ENCODE measurements at places on chromosomes 3 and 15.

GRCh38 chr15:78752492-78753358 lies 58.5 kb downstream of the ADAMTS7 start:
- no peak for DNase-seq

DNA sequence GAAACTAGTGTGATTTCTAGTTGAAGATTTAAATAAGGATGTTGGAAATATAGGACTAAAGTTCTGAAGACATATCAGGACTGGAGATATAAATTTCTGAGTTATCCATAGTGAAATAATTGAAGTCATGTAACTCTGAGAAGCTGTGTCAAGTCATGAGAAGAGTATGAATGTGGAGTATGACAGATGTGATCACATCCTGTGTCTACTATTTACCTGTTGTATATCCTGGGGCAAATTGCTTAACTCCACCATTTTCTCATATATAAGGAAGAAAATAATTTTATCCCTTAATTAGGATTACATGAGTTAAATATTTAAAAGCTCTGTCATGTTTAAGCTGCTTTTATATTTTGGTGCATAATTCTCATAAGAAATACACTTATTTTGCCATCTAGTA lies 350.3 kb downstream of the ZBTB20 start:
- DNase-seq = no peak

DNA sequence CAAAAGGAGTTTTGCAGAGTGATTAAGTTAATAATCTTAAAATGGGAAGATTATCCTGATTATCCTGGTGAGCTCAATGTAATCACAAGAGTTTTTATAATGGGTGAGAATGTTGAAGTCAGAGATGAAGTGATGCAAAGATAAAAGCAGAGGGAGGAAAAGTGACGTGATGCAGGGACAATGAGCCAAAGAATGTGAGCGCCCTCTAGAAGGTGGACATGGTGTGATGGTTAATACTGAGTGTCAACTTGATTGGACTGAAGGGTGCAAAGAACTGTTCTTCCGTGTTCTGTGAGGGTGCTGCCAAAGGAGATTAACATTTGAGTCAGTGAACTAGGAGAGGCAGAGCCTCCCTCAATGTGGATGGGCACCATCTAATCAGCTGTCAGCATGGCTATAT lies 569.6 kb upstream of the AGTR1 start:
- DNase-seq = no peak

- no peak for DNase-seq
These were observed 268.2 kb downstream of the CTNNB1 start for GRCh38 chr3:41467481-41467880.

DNA sequence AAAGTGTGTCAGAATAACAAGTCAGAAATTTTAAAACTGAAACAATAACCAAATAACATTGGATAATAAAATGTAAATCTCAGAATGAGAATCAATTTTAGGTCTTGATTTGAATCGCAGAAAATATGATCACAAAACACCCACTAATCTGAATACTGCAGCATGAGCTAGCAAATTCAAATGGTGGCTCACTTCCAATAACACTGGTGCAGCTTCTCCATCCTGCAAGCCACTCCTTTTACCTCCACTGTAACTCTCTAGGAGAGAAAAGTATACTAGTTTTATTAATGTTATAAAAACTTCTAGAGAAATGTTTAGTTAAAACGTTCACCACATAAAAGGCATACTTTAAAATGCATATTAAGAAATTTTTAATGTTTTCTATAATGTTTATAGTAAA lies 30.4 kb downstream of the UBE3A start:
- no peak for DNase-seq

- no peak for DNase-seq
These were observed 39.1 kb upstream of the MEF2A start for GRCh38 chr15:99526671-99527070.

- no peak for DNase-seq
These were observed at the start of gene SLITRK3 for GRCh38 chr3:165195640-165196576. Gene SLITRK3 (minus strand): TSS chr3:165196384. CDS start chr3:165190830, 5,554 bp downstream.

- no peak for DNase-seq
These were observed 85.6 kb downstream of the EPHA6 start for GRCh38 chr3:96900031-96900430.

DNA sequence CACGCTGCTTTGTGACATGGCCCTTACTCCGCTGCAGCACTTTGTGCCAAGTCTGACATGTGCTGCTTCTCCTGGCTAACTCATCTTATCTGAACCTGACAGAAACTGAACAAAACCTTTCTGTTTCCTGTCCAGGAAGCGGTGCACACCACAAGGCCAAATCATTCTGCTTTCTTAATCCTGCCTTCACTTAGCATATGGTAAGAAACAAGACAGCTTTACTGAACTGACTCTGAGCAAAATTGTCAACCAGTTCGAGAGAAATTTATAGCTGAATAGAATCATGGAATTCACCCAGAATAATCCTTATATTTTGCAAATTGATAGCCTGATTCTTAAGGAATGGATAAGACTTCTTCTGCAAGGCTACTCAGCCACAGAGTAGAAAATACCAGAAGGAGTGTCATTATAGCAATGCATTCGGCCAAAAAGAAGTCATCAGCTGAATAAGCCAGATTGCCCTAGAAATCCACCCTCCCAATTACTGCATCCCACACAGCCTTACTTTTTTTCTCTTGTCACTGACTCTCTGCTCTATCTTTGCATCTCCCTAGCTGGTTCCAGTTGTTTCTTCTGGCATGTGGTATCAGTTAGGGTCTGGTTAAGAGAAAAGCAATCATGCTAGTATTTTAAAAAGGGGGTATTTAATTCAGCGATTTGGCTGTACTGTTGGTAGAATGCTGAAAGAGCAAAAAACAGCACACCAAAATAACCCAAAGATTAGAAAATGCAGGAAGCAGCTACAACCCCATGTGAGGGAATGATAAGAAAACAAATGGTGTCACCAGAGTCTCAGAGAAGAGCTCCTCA lies 41.6 kb upstream of the STRIT1 start:
- DNase-seq = no peak

- no peak for DNase-seq
These were observed 31.9 kb downstream of the CEP63 start for GRCh38 chr3:134517791-134518190.

DNA sequence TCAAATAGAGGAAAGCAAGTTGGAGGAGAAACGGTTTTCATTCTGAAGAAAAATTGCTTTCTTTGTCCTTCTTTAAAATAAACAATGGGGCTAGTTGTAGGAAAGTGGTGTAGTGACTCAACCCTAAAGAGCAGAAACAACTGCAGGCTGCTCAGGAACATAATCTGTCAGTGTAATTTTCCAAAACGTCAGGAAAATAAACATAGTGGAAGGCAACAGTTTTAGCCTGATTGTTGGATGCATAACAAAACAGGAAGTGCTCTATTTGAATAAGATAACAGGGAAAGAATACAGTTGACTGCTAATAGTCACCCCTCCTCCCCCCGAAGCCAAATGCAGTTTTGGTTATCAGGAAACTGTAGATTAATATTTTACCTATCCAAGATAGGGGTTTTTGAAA lies 167.6 kb downstream of the ECT2 start:
- DNase-seq = no peak

DNA sequence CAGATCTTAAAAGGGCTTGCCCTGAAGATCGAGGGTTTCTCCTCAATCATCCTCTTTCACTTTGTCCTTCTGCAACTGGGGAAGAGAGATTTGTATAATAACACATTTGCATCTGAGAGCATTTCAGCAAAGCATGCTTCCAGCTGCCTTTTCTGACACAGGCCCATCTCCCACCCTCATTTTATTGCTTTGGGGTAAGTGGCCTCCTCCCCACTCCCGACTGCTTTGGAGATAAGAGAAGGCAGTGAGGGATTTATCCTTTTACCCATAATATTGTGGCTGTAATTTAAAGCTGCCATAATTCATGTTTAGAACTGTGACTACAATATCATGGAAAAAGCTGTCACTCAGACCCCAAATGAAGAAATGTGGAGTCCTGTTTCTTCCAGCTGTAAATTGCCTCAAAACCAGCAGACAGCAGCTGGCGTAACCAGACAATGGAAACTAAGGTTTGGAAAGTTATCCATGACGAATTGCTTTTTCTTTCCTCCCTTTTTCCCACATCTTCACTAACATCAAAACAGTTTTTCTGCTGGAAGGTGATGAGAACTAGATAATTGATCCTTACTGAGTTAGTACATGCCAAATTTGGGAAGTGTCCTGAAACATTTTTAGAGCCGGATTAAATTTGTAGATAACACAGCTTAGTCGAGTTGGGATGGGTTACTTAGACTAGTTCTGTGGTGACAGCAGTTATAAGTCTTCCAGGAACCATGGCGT lies 104.2 kb upstream of the PFN2 start:
- no peak for DNase-seq

- DNase-seq = no peak
These were observed 283.1 kb upstream of the LRRFIP2 start for GRCh38 chr3:37457378-37458065.

GRCh38 chr3:46829699-46830208 lies 33.5 kb downstream of the MYL3 start:
- no peak for DNase-seq

GRCh38 chr3:101879102-101879501 lies 29.8 kb downstream of the NFKBIZ start:
- DNase-seq = no peak

- DNase-seq = no peak
These were observed 105.7 kb downstream of the LRTM1 start for GRCh38 chr3:54822206-54822605.

DNA sequence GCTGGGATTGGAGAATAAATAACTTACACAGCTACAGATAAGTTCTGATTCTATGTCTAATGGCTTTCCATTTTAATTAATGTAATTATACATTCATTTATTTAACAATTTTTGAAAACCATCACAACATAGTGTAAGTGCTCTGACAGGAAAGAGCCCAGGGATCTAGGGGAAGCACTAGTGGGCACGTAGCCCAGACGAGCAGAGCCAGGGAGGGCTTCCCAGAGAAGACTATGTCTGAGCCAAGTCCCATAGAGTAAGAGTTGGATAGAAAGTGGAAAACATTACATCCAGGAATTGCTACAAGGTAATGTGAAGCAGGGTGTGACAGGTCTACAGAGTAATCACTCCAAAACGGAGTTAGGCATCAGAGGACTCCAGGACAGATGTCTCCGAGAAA lies 2.9 kb upstream of the HGD start:
- DNase-seq = no peak

DNA sequence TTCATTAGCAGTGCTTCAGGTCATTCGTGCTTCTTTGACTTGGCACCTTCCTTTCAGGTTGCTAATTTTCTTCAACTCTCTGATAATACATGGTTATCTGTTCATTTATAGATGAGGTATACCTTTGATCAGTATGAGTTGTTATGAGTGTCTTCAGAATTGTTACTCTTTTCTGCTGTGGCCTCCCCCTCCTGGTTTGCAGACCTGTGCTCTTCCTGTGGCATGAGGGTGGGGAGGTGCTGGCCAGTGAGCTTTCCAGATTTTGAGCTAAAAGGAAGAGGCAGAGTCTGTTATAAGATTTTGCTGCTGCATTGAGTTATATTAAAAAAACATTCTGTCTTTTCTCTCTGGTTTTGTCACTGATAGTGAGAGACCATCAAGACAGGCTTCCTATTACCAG lies 30.8 kb upstream of the GOLGA6L9 start:
- no peak for DNase-seq

- no peak for DNase-seq
These were observed 841.3 kb downstream of the ROBO1 start for GRCh38 chr3:78926523-78926922.

GRCh38 chr3:144626835-144627234 lies 655.2 kb downstream of the DIPK2A start:
- DNase-seq = no peak

- DNase-seq = no peak
These were observed 490.9 kb upstream of the CBLB start for GRCh38 chr3:106359692-106360091.

- no peak for DNase-seq
These were observed 19.7 kb downstream of the SLC12A1 start for GRCh38 chr15:48225771-48226170.

DNA sequence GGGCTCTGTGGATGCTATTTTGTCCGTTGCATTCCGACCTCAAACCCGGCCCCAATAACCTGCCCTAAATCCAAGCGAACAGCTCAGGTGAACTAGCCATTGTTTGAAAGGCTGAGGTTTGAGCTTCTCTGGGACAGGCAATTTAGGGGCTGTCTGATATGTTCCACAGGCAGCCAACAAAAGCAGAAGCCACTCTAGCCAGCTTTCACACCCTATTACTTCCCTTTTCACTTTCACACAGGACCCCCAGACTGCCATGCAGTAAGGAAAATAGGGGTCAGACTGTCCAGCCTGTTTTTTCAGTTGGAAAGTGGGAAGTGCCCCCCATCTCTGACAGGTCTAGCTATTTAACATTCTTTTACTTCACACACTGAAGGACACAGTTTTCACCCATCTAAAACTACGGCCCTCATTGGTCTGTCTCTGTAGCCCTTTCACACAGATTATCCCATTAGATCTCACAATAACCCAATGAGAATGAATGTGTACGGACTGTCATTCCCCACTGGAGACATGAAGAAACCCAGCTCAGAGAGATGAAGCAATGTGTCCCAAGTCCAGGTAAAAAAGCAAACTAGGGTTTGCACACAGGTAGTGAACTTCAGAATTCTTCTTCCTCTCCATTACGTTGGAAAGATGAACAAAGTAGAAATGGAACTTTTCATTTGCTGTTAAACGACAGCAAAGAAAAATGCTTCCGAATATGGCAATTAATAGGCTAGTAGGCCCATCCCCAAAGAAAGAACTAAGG lies 1.9 kb downstream of the CCDC12 start:
- no peak for DNase-seq

DNA sequence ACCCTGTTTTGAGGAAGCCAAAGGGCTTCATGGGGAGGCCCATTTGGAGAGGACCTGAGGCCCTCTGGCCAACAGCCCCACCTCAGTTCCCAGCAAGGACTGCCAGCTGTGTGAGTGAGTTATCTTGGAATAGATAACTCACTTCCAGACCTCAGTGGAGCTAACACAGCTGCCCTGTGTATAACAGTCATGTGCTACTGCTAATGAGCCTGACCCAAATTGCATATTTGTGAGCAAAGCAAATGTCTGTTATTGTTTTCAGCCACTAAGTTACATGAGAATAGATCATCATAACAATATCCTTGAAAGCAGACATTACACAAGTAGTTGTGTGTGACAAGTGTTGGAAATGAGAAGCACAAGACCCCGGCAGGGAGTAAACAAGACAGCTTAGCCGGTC lies 355.8 kb downstream of the MCTP2 start:
- no peak for DNase-seq

DNA sequence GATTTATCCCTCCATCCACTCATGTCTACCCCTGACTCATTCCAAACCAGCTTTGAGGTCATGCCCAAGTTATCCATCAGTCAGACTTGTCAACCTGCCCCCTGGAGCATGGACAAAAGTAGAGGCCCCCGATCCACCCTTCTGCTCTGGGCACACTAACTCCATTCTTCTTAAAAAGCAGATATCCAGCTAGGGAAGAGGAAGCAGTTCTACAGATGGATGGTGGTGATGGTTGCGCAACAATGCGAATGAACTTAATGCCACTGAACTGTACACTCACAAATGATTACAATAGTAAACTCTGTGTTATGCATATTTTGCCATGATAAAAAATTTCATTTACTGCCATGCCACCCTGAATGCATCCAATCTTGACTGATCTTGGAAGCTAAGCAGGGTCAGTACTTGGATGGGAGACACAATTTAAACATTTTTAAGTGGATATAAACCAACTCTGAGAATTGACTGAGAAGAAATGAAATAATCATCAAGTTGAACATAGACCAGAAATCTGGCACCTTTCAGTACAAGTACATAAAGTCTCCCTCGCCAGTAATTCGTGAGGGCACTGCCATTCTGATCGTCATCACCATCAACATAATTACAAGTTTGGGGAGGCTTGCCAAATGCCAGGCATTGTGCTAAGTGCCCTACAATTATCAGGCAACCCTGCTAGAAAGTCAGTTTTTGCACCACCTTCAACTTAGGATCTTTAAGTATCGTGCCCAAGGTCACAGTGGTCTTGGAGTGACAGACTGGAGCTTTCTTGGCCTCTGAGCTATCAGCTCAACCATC lies 124.8 kb downstream of the ATP10A start:
- DNase-seq = no peak

All from activated naive CD4-positive, alpha-beta T cell (primary cell).